Activated naive CD8-positive, alpha-beta T cell treated with anti-CD3 and anti-CD28 coated beads, Interleukin-2, amount 50 U/mL, for 24 hours (primary cell): ENCODE measurements at places on chromosomes 12 and 14.

GRCh38 chr12:30811966-30812365, 57.2 kb upstream of the CAPRIN2 start:
- DNase-seq = no peak

- DNase-seq = no peak
Observed at GRCh38 chr14:60487211-60487610, 1.3 kb upstream of the C14orf39 start.

GRCh38 chr14:84343656-84344055, 1186.3 kb upstream of the FLRT2 start:
- DNase-seq = no peak

- DNase-seq = no peak
Observed at GRCh38 chr12:5593086-5593485, 161.2 kb downstream of the NTF3 start.

GRCh38 chr14:59458486-59458885, 6.7 kb downstream of the GPR135 start:
- no peak for DNase-seq
